ENCODE measurements at places on chromosomes 5 and 9.

DNA sequence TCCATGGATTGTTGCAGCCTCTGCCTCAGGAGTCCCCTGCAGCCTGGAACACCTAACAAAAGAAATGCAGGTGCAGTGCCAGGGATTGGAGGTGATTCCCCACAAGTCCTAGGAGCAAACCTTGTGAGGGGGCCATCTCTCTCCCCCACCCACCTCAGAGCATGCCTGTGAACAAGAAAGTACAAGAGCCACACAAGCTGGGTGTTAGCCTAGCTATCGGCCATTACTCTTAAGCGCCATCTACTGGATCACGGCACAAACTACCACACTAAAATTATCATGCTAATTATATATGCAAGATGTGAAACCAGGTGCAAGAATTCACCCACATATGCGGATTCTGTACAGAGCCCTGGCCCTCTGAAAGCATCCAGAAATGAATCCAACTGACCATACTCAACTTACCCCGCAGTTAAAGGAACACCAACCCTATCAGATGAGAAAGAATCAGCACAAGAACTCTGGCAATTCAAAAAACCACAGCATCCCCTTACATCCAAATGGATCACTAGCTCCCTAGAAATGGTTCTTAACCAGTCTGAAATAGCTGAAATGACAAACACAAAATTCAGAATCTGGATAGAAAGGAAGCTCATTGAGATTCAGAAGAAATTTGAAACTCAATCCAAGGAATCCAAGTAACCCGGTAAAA lies 16.5 kb upstream of the PRSS3 start:
- DNase-seq = peak; percentile 68

DNA sequence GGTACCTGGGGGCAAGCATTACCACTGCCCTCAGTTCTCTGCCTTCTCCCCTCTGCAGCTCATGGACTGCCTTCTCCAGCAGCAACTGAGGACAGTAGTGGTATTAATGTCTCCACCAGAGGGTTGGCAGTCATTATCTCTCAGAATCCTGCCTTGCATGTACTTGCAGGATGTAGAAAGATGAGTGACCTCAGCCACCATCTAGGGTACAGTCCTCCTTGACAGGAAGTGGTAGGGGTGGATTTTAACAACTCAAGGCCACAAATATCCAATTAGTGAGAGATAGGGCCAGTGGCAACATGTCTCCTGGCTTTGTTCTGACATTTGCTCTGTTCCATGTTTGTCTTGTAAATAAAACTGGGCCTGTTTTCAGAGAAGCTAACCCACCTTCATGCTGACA lies 47.2 kb downstream of the F2R start:
- DNase-seq = peak; percentile 31

DNA sequence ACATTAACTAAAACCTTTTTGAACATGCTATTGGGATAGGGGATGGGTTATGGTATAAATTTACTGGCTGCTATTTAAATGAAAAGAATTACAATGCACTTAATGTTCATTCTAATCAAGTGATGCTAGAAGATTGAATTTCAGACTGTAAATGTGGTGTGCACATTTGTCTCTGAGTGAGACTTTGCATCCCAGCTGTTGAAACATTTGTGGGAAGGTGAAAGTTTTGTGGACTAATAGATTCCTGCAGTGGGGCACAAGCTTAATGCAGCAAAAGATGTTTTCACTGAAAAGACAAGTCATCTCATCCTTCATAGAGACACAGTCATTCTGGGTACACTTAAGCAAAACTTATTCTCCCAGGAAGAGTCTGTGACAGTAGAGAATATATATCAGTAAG lies 323.6 kb downstream of the NFIB start:
- DNase-seq = no peak

- DNase-seq = no peak
These were observed 162.0 kb downstream of the SLC25A46 start for GRCh38 chr5:110900829-110901228.

- peak; percentile 27 for DNase-seq
These were observed 15.4 kb downstream of the LMX1B start for GRCh38 chr9:126628969-126629674.

DNA sequence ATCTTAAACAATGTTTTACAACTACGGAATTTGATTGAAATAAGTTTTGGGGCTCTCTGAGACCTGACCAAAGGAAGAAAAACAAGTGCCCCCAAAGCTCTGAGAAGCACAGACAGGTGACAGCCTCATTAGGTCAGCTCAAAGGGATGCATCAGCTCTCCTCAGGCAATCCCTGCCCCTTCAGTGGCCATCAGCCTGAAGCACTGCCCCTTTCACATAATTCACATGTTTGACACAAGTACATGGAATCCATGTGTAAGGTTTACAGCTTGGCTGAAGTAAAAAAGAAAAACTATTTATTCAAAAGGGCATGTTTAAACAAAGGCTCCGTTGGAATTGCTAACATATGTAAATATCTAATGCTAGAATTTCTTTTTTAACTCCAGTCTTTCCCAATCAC lies 56.3 kb downstream of the TSSK1B start:
- no peak for DNase-seq

GRCh38 chr9:130636648-130637020 lies 27.8 kb upstream of the PRDM12 start:
- no peak for DNase-seq

GRCh38 chr5:163889369-163889768 lies 383.9 kb downstream of the MAT2B start:
- no peak for DNase-seq

DNA sequence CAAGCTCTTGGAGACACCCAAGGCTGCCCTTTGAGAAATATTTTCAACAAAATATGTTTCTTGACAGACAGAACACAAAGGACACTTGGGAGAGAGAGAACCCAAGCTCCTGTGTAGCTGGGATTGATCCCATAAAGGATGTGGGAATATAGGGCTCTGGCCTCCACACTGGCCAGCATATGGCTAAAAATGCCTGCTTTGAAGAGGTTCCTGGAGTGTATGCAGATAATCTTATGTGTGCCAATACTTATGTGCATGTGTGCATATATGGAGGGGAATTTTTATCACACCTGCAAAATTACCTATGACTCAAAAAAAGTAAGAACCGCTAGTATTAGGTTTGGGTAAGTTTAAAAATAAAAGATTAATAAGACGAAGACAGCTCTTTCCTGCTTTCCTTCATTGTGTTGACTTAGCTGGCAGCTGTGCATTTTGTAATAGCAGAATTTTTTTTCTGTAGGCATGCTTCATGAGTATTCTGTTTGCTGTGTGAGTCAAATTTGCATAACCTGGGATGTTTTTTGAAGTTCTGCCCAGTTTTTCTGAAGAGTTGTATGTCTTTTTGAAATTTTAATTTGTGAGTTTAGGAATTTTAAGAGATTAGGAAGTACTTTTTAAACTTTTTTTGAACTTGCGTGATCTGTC lies 42.6 kb downstream of the HACD4 start:
- DNase-seq = no peak

- DNase-seq = no peak
These were observed 169.4 kb downstream of the PAPPA start for GRCh38 chr9:116323012-116323411.

DNA sequence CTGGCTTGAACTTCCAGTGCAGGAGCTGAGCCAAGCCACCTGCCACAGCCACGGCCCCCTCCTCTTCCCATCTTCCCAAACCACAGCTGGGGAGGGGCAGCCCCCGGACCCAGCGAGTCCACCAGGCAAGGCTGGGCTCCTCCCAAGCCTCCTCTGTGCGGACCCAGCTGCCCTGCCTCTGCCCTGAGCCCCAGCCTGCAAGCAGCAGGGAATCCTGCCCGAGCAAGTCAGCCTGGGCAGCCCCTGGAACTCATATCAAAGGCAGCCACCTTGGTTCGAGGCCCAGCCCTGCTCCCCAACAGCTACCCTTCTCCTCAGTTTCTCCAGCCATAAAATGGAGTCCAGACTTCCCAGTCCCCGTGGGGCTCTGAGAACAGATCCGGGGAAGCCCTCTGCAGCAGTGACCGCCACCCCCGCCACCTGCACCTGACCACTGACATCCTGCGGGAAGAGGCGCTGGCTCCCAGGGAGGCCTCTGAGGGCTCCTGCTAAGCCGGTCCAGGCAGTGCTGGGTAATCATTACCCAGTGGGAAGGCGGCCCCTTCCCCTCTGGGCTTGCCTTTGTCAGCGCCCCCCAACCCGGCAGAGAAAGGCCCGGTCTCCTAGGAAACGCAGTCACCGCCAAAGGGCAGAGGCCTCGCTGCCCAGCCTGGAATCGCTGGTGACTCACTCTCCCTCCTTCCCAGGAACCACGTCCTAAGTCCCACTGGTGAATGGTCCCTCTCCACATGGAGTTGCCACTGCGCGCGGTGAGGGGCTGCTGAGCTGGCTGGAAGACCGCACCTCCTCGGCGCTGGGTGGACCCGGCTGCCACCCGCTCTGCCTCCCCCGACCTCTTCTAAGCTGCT lies 1.5 kb downstream of the VAV2 start:
- no peak for DNase-seq

DNA sequence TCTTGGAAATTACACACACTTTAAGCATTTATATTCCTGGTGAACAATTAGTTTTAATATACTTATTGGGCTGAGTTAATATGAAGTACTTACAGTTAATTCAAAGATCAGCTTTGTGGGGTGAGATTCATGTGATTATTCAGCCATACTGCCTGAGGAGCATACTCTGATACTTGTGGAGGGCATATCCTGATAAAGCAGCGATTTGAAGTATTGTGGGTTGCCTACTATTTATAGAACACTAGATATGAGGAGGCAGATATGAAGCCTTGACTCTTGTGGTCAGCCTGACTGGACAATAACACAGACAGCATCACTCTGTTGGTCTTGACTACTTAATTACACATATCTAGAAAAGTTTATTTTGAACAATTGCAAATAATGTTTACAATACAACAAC lies 27.0 kb upstream of the AGGF1 start:
- DNase-seq = no peak

DNA sequence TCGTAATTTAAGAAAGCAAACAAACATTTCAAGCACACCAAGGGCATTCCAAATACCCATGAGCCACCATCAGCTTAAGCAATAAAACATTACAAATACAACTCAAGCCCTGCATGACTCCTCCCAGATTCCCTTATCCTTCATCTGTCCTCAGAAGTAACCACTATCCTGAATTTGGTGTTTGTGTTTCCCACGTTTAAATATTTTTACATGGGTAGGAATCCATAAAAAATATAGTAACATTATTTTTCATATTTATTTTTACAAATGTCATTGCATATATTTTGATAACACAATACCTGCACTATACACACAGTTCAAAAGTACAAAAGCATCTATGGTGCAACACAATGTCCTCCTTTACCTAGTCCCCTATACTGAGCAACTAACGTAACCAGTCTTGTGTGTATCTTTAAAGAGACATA lies 6.4 kb downstream of the PRKAA1 start:
- DNase-seq = no peak

- no peak for DNase-seq
These were observed 306.8 kb upstream of the NMUR2 start for GRCh38 chr5:152711801-152712388.

DNA sequence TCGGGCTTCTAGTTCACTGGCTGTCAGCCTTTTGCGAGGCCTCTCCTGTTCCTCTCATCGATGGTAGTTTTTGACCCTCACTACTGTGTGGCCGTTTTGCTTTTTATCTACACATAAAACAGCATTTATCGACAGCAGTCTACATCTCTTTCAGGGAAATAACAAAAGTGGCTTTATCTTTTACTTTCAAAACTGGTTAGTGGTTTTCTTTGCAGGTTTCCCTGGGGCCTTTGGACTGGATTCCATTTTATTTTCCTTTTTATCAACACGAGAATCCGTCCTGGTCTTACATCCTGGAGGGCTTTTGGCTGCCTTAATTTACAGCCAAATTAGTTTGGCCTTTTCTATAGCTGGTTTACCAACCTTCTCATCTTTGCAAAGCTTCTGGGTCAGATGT lies 793 bp upstream of the PKD2L2 start:
- DNase-seq = no peak

DNA sequence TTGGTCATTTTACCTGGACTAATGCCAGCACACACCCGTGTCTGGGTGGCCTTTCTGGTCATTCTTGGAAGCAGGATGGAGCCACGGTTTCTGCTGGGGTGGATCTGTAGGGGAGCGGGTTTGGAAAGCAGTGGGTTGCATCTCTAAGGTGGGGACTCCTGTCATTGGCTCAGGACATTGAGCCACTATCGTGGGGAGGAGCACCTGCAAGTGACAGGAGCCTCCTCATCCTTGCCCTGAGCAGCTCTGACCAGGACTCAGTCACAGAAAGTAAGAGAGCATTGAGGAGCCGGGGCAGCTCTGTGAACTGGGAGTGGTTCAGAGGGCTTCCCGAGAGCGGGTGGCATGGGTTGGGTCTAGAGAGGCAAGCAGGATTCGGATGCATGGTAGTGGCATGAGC lies 3.7 kb downstream of the B4GALT7 start:
- DNase-seq = no peak

DNA sequence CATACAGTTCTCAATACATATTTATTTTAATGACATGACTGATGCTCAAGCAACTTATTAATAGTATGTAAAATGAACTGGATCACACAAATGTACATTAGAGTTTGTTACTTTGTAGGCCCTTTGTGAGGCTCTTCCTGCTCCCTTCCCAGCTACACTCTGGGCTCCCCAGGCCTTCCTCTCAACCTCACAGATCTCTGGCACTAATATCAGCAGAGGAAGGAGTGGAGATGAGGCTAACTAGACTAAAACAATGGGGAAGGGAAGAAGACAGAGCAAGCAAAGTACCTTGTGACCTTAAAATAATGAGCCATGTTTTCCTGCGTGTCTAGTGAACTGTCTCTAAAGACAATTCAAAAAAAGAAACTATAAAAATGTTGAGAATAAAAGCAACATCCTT lies 30.3 kb upstream of the TEK start:
- DNase-seq = no peak

- DNase-seq = no peak
These were observed 2.4 kb downstream of the DCAF12 start for GRCh38 chr9:34124099-34124498.

- no peak for DNase-seq
These were observed 168.1 kb downstream of the KDM4C start for GRCh38 chr9:6925836-6926235.

GRCh38 chr9:134553996-134554372 lies 87.6 kb upstream of the COL5A1 start:
- no peak for DNase-seq

Data from RPMI8226 (cell line).